Hematopoietic multipotent progenitor cell treated with erythropoietin and hydrocortisone succinate and interleukin-3 and kit ligand, for 8 days (in vitro differentiated cells): ENCODE measurements at places on chromosomes 6 and 20.

- no peak for DNase-seq
Measured at GRCh38 chr6:149500096-149500495, 15.3 kb upstream of the ZC3H12D start.

DNA sequence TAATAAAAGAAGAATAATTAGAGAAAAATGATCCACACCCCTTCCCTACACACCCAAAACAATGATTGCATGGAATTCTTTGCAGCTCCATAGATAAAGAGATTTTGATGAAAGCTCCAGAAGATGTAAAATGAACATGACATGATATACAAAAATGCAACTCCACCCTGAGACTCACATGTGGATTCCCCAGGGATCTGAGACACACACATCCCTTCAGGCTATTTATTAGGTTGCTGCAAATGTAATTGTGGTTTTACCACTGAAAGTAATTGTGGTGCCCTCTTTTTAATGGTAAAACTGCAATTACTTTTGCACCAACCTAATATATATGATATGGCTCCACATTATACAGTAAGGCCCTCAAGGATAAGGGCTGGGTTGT is 40.4 kb upstream of the TBC1D7 start:
- no peak for DNase-seq

- no peak for DNase-seq
Measured at GRCh38 chr6:14598017-14598864, 480.7 kb downstream of the CD83 start.

DNA sequence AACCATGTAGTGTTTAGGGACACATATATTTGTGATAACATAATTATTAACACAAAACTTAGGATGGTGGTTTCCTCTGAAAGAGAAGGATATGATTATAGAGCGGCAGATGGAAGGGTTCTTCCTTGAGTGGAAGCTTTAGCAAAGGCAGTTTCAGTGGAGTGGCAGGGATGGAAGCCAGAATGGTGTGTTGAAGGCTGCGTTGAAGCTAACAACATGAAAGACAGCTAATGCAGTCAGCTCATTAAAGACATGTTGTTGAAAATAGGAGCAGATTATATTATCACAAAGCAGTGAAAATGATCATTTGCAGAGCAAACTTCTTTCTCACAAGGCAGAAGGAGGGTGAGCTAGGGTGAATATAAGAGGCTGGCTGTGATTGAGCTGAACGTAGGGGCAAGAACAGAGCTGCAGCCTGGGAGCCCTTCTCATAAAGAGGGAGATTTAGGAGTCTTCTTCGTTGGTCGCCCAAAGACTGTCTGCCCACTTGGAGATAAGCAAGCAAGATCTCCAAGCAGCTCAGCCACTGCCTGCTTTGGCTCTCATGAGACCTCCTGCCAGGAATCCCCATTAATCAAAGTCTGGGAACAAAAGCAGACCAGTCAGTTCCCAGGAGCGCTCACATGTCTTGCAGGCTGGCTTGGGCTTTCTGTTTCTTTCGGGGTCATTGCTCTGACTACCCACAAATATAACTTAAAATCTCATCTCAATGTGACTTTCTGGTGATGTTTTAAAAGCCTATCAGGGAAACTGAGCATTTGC is 2.6 kb upstream of the ANKRD6 start:
- DNase-seq: no peak

- DNase-seq: no peak
Measured at GRCh38 chr6:145668844-145669243, 66.5 kb downstream of the EPM2A start.

GRCh38 chr6:50096296-50096695 is 46.6 kb upstream of the DEFB112 start:
- DNase-seq: no peak

DNA sequence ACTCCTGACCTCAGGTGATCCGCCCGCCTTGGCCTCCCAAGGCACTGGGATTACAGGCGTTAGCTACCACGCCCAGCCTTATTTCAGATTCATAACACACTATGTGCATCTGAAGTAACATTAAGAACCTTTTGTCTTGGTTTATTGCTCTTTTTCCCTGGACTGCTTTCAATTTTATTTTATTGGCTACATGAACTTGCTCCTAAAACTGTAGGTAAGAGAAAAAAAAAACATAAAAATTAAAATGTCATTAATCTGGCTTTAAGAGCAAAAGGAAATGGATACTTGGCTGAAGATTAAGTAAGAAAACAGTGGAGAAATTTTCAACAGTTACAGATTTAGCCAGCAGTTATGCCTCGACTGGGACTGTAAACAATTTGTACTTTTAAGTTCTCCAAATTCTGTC is 62.5 kb downstream of the GJA1 start:
- DNase-seq: no peak

DNA sequence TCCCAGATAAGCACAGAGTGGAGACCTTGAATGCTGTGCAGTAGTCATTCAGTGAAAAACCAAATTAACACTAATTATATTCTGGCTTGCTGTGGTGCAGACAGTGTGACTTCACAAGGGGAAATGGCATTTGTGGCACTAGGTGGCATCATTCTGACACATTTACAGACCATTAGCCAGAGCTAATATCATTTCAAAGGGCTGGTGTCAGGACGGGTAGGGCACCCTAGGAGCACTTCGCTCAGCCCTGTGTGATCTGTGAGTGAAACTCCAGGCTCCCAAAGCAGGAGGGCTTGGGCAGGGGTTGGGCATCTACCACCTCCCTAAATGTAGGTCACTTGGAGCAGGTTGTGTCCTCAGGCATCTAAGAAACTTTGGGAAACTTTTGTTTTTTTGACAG is 555.8 kb downstream of the PKHD1 start:
- DNase-seq: peak; percentile 2

- DNase-seq: no peak
Measured at GRCh38 chr6:52108128-52108527, 20.7 kb upstream of the PKHD1 start.

GRCh38 chr20:41358717-41359116 is 7.9 kb downstream of the EMILIN3 start:
- no peak for DNase-seq

DNA sequence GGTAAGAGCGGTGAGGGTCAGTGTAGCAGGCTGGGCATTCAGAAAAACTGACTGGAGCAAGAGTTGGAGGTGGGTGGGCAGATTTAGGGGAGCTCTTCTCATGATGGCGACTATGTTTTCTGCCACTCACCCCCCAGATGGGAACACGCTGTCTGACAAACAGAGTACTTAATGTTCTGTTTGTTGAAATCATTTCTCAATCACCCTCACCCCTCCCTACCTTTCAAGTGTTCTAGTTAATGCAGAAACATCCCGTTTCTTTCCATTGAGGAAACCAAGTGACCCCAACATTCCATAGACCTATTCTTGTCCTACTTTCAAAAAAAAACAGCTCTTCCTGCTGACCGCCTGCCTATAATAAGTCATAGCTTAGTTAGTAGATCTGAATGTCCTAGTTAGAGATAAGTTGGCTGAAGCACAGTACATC is 132.5 kb upstream of the NEDD9 start:
- no peak for DNase-seq

GRCh38 chr6:30357678-30358540 is 13.0 kb downstream of the RPP21 start:
- peak; percentile 72 for DNase-seq

GRCh38 chr6:35453236-35453635 is 1.1 kb downstream of the FANCE start:
- peak; percentile 83 for DNase-seq

DNA sequence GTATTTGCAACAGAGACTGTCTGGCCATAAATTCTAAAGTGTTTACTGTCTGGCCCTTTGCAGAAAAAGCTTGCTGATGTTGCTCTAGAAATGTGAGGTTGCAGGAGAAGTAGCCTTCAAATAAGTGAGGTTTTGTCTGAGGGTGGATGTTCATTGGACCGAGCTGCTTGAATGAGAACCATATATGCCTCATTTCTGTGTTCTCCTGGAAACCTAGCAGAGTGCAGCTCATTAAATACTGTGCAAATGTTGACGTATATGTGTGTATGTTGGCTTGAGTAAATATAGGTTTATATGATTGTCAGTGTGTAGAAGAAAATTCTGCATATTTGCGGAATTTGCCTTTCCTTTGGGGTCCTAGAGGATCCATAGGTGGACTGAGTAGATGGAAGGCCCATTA is 39.0 kb downstream of the CHMP4B start:
- DNase-seq: no peak

- no peak for DNase-seq
Measured at GRCh38 chr6:146795479-146796133, 196.8 kb downstream of the ADGB start.

- DNase-seq: no peak
Measured at GRCh38 chr6:106525882-106526275, 103.4 kb downstream of the RTN4IP1 start.

DNA sequence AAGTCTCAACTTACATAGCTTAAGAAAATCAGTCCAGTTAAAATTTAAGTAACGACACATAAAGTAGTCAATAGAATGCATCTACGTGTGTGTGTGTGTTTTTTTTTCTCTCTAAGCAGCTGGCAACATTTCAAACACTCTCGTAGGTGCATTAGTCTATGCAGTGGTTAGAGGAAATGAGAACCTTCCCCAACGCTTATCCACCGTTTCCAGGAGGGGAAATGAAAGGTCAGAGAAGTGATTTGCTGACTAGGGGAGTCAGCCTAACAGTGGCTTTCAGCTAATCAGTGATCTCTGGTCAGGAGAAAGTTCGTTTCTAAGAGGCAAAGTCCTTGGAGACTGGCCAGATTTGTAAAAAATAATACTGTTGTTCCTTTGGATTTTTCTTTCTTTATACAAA is 806.6 kb downstream of the C6orf118 start:
- no peak for DNase-seq

GRCh38 chr6:111996144-111996865 is 57.6 kb upstream of the CCN6 start:
- DNase-seq: no peak

GRCh38 chr20:35252037-35252461 is 25.6 kb downstream of the MMP24 start:
- no peak for DNase-seq

DNA sequence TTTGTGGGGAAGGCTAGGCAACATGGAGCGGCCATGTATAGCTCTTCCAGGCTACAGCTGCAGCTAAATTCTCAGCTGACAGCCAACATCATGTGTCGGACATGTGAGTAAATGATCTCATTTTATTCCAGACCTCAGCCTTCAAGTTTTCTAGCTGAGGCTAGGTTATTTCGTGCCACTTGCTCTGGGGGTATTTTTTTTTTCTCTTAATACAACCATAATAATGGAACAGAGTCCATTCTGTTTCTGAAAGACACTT is 573.5 kb downstream of the CD109 start:
- no peak for DNase-seq

DNA sequence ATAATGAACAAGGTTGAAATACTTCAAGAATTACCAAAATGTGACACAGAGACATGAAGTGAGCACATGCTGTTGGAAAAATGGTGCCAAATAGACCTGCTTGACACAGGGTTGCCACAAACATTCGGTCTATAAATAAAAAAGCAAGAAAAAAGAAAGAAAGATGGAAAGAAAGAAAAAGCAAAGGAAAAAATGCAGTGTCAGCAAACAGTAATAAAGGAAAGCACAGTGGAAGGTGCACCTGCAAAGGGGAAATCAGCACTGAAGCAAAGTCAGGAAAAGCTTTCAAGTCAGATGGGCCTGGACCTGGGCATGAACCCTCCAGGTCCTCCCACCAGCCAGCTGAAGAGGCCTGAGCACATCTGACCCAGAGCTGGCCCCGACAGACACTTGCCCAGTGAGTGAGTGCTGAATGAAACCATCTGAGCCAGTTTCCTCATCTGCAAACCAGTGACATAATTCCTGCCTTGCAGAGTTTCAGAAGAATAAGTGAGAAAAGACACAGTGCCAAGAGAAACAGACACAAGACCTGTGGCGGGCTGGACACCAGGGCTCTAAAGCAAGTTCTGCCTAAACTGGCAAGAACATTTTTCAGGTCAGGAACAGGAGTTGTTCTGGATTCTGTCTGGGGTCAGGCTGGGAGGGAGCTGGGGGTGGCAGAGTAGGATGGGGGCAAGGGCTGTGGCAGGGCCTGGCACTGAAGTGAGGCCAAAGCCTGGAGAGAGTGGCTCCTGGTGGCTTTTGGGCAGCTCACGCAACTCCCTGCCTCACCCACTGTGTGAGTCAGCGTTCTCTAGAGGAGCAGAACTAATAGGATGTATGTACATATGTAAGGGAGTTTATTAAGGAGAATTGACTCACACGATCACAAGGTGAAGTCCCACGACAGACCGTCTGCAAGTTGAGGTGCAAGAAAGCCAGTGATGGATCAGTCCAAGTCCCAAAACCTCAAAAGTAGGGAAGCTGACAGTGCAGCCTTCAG is 23.9 kb upstream of the MICB start:
- peak; percentile 64 for DNase-seq

DNA sequence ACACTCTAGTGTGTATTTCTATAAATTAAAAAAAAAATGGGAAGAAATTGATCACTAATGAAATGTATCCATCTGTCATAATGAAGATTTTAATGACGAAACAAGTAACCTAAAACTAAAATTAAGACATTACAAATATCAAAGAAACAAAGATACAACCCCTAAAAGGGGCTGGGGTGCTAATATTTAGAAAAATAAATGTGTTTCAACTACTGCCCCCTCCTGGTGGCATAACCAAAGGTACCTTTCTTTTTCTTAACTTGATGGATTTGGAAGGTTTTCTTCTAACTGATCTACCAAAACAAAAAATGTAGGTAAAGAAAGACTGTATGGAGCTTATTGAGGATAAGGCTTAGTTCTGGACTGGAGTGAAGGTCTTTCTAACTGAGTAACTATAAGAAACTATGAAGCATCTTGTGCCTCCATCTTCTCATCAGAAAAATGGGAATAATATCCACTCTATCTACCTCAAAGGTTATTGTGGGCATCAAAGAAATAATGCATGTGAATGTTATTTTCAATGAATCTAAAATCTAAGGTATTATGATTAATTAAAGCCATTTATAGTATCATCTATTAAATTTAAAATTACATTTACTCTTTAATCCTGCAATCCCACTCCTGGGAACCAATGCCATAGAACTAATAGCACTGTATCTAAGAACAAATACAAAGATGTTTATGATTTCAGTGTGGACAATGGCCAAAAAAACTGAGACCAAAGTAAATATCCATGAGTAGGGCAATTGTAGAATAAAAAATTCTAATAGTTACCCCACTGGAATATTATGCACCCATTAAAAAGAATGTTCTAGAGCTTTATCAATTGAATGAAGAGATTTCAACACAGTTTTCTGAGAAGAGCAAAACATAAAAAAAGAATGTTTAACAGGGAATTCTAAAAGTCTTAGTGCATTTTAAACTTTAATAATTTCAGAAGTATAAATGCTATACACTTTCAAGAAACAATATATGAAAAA is 117.2 kb downstream of the BACH2 start:
- peak; percentile 62 for DNase-seq
